ENCODE measurements at places on chromosomes 6 and 20.

DNA sequence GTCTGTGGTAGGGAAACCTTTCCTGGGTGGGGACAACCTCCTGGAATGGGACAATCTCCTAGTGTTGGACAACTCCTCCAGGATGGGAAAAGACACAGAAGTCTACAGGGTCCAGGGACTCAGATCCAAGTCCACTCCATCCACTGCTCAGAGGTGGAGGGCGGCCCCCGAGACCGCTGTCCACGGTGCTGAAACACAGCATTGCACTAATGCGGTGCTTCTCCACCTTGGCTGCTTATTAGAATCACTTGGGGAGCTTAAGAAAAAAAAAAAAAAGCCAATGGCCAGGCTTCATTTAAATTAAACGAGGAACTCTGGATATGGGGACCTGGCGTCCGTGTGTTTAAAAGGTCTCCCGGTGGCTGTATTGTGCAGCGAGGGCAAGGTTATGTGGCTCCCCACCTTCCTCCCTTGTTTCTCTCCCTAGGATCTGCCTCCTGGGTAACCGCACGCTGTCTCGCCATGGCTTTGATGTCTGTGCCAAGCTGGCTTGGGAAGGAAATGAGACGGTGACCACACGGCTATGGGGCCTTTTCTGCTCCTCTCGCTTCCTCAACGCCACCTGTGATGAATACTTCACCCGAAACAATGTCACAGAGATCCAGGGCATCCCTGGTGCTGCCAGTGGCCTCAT lies 12.0 kb downstream of the SLC12A5 start:
- DNase-seq: peak; percentile 24

- DNase-seq: no peak
Observed at GRCh38 chr6:29947077-29947980, 5.0 kb downstream of the HLA-A start.

DNA sequence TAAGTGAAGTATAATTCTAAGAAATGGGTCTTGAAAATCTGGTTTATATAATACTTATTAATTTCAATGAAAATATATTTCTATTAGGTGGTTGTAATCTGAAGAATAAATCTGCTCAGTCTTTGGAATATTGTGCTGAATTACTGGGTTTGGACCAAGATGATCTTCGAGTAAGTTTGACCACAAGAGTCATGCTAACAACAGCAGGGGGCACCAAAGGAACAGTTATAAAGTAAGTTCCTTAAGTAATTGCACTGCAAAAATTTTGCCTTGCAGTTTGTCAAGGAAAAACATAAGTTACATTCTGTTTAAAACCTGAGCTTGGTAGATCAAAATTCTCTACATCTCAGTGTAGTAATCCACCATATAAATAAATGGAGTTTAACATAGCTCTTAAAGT lies 106.0 kb downstream of the MYO6 start:
- DNase-seq: no peak

- no peak for DNase-seq
Observed at GRCh38 chr6:47405273-47405672, 72.3 kb upstream of the CD2AP start.

- DNase-seq: no peak
Observed at GRCh38 chr6:44676826-44677433, 289.4 kb downstream of the CDC5L start.

DNA sequence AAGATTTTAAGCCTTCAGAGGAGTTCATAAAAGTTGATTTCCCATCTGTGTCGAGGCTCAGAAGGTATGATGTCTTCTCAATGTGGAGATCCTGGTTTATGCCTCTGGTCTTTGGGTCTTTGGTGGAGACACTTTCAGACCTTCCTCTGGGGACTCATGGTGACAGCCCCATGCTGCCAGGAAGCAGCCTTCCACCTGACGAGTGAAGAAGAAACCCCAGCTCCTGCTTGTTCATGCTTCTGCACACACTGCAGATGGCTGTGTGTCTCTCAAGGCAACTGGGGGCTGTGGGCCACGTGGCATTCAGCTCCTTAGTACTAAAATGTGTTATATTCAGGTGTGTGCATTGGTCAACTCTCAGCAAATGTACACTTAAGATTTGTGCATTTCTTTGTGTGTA lies 4.9 kb upstream of the SCP2D1 start:
- no peak for DNase-seq

DNA sequence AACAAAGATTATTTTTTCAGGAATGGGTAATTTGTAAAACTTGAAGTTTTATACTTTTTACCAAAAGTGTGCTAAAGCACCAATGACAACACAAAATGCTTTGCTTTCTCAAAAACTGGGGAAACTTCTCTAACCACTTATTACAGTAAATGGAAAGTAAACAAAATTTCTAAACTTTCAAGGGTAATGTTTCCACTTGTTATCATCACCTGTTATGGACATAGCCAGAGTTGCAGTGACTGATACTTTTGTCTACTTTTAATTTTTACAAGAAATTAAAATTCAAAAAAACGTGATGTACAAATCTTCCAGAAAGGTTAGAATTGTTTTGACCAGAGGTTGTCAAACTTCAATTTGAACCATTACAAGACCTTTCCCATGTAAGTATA lies 99.9 kb downstream of the JAG1 start:
- no peak for DNase-seq

DNA sequence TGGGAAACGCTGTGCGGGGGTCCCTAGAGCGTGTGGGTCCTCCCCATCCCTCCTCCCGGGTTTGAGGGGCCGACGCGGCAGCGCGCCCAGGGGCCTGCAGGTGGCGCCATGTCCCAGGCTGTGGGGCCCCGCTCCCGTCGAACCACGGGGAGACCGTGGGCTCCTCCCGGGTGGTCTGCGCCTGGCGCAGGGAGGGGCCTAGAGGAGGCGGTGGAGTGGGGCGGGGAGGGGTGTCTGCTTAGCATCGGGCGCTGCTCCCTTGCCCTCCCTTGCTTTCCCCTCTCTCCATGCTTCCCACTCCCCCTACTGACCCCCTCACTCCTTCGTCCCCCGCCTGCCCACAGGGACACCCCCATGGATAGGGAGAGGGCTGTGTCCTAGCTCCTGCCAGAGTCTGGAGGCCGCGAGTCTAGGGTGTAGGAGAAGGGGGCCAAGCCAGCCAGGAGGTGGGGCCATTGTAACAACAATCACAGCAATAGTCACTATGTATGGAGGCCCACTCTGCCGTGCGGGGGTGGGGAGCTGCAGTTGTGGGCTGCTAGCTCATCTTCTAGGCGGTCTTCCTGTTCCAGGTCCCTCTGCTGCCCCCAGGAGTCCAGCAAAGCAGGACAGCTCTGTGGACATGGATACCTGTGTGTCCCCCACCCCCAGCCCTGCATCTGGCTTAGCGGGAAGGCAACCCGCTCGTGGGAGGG lies 51.7 kb downstream of the CHMP4B start:
- DNase-seq: peak; percentile 20

DNA sequence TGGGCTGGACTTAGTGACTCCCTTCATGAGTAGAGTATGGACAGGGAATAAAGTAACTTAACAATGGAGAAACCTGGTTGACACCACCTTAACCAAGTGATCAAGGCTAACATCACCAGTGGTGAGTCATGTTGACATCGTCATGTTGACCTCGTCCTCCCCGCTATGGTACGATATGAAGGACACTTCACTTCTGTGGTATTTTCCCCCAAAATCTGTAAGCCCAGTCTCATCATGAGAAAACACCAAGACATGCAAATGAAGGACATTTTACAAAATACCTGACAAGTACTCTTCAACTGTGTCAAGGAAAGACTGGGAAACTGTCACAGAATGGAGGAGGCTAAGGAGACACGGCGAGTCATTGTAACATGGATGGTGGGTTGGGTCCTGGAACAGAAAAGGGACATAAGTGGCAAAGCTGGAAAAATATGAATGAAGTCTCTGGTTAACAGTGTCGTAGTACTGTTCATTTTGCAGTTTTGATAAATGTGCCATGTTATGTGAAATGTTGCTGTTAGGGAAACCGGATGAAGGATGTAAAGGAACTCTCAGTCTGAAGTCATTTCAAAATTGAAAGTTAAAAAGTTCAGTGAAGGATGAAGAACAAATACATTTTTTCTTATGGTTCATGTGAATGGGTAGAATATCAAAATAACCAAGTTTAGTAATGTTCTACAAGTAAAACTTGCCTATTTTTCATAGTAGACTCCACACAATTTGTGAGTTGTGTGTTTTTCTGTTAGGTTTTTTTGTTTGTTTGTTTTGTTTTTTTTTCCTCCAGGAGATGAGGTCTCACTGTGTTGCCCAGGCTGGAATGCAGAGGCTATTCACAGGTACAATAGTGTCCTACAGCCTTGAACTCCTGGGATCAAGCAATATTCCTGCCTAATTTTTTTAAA lies 247.5 kb downstream of the TMEM242 start:
- no peak for DNase-seq

- DNase-seq: no peak
Observed at GRCh38 chr6:79808921-79809320, 138.4 kb downstream of the ELOVL4 start.

- DNase-seq: no peak
Observed at GRCh38 chr6:153984811-153985210, 54.2 kb upstream of the OPRM1 start.

DNA sequence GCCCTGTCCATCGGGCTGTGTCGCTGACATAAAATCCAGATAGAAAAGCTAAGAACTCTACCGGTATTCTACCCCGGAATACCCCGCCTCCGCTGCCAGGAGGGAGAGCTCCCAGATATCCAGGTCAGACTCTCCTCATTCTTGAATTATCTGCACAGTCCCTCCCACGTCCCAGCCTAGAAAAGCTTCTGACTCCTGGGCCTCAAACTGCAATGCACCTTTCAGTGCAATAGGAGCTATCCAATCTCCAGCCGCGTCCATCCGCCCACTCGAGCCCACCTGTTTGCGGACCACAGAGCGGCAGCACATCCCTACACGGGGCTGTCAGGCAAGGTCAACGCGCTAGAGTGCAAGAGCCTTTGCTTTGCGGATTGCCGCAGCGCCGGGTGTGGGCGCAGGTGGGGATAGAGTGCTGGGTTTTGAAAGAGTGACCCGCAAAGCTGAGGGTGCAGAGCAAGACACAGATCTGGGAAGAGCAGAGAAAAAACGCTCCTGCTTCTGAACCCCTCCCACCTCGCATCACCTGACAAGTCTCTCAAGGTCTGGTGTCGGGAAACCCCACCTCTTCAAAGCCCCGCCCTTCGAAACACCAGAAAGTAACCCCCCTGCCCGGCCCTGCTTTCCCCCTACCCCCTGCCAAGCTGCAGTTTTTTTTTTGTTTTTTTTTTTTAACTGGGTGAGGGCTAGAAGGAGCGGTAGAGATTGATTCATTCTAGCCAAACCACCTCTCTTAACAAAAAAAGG lies 1.3 kb downstream of the TAPBP start:
- no peak for DNase-seq

GRCh38 chr6:14118091-14118439 lies 493 bp downstream of the CD83 start:
- no peak for DNase-seq

DNA sequence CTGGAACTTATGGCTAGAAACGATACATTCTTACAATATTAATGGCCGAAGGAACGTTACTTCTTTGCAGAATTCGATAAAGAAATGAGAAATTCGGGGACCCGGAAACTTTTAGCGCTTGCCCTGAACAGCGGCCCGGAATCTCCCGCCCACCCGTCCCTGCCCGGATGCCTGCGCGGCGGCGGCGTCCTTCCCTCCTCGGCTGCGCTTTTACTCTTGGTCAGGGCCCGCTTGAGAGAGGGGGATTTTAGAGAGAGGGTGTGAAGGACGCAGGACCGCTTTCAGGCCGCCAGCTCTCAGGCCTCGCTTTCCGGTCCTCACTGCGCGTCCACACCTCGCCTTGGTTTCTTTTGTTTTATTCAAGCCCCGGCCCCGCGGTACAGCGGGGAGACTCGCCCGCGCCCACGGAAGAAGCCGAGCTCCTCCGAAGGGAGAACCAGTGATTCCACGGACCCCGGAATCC lies 243.7 kb downstream of the ARID1B start:
- DNase-seq: no peak

- no peak for DNase-seq
Observed at GRCh38 chr6:51553246-51554015, 534.0 kb downstream of the PKHD1 start.

GRCh38 chr6:151098166-151098565 lies 141.6 kb upstream of the AKAP12 start:
- DNase-seq: no peak

DNA sequence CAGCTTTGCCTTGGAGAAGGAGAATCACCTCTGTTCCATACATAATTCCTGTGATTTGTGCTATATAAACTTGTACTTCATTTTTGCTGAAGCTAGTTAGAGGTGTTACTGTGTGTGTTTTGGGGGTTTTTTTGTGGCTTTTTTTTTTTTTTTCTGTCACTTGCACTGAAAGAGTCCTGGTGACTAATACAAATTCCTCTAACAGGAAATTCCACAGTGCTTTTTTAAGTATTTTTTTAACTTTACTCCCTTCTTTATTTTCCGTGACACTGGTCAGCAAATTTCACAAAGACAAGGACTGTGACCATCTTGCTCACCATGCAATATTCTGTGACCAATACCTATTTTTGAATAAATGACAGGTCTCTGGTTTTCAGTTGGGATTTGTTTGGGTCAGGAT lies 110.5 kb downstream of the ISM1 start:
- DNase-seq: no peak

DNA sequence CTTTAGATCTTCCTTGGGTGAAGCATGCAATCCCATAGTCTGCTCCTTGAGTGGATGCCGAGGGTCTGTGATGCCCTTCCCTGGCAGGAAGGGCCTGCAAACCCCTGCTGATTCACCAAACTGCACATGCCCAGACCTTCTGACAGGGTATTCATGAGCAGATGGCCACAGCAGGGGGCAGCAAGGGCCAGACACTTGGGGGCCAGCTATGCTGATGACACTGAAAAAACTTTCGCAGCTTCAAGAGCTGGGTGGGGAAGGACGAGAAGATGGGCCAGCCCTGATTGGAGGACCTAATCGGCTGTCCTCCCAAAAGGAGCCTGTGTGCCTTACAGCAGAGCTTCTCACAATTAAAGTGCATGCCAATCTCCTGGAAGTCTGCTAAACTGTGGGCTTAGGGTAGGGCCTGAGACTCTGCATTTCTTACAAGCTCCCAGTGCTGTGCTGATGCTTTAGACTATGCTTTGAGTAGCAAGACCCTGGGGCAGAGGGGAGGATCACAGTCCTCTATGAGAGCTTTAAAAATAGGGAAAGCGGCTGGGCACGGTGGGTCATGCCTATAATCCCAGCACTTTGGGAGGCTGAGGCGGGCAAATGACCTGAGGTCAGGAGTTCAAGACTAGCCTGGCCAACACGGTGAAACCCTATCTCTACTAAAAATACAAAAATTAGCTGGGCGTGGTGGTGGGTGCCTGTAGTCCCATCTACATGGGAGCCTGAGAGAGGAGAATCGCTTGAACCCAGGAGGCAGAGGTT lies 15.2 kb upstream of the GDAP1L1 start:
- DNase-seq: no peak

DNA sequence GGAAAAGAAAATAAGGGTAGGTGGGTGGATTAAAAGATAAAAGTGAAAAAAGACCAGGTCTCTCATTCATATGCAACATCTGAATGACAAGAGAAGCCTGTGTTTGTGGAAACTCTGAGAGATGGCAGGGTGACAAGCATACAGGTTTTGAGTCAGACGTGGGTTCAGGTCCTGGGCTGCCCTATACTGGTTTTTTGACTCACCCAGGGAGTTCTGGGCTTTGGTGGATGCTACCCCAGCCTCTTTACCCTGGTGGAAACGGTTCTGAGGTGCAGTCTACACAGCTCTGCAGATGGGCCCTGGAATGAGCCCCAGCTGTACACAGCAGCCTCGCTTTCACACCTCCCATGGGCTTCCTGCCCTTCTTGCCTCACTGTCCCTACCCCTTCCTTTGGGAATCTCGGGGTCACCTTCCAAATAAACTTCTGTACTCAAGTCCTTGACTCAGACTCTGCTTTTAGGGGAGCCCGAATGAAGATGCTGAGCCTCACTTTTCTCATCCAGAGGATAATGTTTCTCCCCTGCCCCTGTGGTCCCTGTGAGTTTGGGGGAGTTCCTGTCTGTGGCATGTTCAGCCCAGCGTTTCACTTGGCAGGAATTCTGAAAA lies 77.7 kb upstream of the CLDN20 start:
- peak; percentile 55 for DNase-seq

Measured in stimulated activated CD4-positive, alpha-beta T cell treated with anti-CD3 and anti-CD28 coated beads, Interleukin-1b, Interleukin-23, amount 100 ng/mL, for 24 hours (primary cell).